ENCODE measurements at places on chromosomes 16 and 17.

GRCh38 chr16:19810817-19811731, 73.6 kb downstream of the GPRC5B start:
- no peak for DNase-seq

DNA sequence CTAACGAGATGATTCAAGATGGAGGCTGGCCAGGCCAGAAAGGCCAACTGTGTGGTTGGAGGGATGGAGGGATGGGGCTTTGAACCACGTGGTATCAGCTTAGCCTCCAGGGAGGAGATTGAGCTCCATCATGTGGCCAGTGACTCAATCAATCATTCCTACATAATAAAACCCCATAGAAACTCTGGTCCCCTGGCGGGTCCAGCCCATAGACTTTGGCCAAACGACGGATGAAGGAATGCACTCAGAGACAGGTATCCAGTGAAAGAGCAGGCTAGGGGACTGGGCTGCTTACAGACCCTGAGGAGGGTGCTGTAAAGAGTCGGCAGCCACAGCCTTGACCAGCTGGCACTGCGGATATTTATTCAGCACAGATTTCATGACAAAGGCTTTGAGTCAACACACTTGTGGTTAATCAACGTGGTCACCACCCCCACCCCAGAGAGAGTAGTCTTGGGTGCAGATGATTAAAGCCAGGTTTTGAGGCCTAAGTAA, 308.7 kb upstream of the TNRC6C start:
- DNase-seq = no peak

- no peak for DNase-seq
Measured at GRCh38 chr17:66354981-66355380, 52.6 kb downstream of the PRKCA start.

DNA sequence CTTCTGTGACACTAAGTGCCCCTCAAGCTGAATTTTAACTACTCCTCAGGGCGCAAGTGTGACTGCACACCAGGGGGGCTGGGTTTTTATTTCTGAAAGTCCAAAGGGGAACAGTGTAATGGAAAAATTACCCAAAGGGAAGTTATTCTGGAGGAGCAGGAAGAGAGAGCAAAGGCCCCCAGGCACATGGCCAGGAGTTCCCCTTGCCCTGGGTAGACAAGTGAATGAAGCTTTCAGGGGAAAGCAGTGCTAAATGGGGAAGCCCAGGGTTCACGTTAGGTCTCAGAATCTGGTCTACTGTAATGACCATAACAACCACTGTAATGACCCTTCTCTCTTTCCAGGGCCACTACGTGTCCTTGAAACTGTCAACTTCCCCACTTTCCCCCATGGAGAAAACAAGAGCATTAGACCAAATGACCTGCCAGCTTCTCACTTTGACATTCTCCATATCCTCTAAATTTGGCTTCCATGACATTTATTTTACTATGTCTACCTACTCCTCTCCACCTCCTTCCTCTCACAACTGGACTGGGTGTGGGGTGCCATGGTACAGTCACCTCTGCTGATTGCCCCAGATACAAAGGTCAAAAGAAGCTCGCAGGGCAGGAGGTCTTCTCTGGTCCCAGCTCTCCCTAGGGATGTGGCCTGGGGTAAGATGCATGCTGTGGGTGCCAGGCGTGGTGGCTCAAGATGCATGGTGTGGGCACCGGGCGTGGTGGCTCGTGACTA, 34.1 kb upstream of the MMP2 start:
- no peak for DNase-seq

DNA sequence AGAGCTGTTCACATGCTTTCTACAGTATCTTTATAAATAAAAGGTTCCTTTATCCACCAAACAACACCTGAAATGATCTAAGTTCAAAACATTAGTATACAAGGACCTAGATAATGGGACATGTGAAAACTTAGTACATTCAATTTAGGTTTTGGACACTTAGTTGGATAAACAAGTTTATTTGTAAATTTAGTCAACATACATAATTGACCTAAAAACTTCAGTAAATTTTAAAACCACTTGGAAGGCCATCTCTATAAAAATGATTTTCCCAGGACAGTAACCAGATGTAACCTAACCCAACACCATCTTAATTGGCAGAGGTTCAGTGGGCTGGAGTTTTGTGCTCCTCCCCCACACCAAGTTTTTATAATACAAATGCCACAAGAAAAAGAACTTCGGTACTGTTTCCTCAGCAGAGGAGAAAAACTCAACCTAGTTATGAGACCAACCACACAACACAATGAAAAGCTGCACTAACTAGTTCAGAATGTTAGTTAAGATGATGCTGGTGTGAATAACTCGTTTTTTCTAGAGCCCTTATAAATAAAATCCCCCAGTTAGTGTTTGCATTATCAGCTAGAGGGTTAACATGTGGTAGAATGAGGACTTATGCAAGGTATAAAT, 7.2 kb upstream of the UNK start:
- no peak for DNase-seq

DNA sequence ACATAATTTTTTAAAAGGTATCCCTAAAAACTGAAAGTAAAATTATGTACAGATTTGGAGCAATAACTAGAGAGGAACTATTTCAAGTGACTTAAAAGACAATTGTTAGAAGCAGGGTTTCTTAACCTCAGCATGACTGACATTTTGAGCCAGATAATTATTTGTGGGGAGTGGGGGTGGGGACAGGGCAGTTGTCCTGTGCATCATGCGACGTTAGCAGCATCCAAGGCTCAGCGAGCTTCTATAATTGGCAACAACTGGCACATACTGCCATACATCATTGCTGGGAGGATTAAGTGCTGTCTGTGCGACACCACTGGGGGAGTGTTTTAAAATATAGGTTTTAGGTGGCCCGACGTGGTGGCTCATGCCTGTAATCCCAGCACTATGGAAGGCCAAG, 27.1 kb downstream of the GABARAPL2 start:
- DNase-seq = no peak

- no peak for DNase-seq
Measured at GRCh38 chr16:66590322-66590721, 11.1 kb downstream of the CMTM2 start.

- no peak for DNase-seq
Measured at GRCh38 chr16:73368715-73369114, 320.8 kb upstream of the ZFHX3 start.
